ENCODE measurements at places on chromosomes 4 and X.

DNA sequence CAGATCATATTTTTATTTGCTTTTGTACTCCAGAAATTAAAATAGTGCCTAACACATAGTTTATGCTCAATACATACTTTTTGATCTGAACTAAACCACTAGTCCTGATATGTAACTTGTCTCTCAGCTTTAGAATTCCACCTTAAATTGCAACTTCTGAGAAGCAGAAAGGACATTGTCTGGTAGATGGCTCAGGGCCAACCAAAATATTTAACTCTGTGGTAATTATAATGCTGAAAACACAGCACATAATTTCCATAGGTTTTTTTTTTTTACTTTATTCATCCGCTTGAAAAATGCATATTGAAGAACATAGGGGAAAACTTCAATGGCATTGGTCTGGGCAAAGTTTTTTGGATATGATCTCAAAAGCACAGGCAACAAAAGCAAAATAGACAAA, 59.3 kb downstream of the AREG start:
- no peak for DNase-seq

DNA sequence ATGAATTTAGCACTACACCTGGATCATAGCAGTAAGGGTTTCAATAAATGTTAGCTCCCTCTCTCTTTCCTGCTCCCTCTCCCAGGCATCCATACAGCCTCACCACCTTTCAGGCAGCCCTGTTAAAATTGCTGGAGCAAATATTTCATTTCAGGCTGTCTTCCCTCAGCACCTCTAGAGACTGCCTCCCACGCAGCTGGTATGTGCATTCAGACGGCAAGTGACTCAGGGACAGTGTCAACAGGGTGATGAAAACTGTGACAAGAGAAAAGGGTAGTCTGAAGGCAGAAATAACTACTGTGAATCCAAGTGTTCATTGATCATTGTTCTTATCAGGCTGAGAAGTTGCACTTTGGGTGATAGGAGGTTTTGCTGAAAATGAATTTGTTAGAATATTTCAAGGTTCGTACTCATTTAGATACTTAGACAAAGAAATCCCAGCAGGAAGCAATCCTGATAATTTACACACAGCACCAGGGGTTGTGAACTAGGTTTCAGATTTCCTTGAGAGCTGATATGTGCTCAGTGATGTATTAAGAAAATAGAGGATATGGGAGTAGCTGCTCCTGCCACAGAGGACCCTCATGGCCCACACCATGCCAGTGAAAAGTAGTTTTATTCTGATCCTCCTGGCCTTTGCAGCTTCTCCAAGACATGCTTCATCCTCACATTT, 424.2 kb downstream of the FGF13 start:
- DNase-seq: no peak

DNA sequence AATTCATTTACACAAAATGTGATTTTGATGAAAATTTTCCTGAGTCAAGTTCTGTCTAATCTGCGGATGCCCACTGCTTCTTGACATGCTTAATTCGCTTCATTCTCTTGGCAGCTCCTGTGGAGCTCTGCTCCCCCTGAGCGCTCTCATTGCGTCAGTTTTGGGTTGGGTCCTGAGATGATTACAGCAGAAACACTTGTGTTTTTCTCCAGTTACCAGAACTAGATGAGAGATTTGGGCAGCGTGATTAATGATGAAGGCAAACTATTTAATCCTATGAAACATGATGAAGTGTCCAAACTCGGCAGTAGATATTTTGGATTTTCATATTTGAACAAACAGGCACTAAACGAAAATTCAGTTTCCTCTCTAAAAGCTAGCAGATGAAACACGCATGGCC, 4.2 kb upstream of the CXCL1 start:
- no peak for DNase-seq

GRCh38 chrX:9062641-9063040, 28.7 kb upstream of the FAM9B start:
- no peak for DNase-seq

GRCh38 chr4:63799166-63799565, 610.1 kb downstream of the TECRL start:
- no peak for DNase-seq

GRCh38 chr4:152972821-152973628, 36.9 kb downstream of the FHDC1 start:
- no peak for DNase-seq

DNA sequence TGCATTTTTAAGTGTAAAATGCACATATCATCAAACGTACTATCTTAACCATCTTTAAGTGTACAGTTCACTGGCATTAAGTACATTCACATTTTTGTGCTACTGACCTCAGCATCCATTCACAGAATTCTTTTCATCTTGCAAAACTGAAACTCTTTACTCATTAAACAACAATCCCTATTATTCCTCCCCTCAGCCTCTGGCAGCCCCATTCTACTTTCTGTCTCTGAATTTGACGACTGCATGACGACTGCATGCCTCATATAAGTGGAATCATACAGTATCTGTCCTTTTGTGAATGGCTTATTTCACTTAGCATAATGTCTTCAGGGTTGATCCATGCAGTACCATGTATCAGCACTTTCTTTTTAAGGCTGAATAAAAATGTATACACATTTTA, 38.7 kb downstream of the CNKSR2 start:
- DNase-seq: no peak

- DNase-seq: no peak
Observed at GRCh38 chr4:3365871-3366842, 73.3 kb downstream of the RGS12 start.

DNA sequence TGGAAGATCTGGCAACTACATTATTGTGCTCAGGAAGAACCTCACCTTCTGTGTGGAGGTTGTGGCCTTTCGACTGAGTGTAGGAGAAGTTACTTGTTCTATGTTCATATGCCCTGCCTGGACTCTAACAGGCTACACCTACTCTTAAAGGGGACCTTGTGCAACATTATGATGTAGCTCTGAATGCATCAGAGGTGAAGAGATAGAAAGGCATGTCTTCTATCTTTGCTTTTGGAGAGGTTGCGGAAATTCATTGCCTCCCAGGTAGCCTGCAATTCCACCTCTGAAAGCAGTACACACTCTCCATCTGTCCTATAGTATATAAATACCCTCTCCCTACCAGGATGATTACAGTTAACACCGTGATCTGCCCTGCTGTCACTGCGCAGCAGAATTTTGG, 7.1 kb upstream of the SLAIN2 start:
- DNase-seq: no peak

GRCh38 chrX:8548446-8548845, 83.8 kb downstream of the VCX3B start:
- no peak for DNase-seq

DNA sequence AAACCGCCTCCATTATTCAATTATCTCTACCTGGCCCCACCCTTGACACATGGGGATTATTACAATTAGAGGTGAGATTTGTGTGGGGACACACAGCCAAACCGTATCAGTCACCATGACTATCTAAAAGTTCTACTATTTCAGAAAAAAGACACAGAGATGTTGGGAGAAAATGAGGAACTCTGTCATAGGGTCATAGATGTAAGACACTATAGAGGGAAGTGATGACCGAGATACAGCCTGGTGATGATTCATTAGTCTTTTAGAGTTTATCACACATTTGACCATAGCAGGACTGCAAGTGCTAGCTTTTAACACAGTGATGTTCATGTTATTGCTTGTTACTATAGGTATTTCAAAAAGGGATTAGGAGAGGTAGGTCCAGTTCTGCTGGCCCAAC, 357.0 kb upstream of the AADAT start:
- no peak for DNase-seq

DNA sequence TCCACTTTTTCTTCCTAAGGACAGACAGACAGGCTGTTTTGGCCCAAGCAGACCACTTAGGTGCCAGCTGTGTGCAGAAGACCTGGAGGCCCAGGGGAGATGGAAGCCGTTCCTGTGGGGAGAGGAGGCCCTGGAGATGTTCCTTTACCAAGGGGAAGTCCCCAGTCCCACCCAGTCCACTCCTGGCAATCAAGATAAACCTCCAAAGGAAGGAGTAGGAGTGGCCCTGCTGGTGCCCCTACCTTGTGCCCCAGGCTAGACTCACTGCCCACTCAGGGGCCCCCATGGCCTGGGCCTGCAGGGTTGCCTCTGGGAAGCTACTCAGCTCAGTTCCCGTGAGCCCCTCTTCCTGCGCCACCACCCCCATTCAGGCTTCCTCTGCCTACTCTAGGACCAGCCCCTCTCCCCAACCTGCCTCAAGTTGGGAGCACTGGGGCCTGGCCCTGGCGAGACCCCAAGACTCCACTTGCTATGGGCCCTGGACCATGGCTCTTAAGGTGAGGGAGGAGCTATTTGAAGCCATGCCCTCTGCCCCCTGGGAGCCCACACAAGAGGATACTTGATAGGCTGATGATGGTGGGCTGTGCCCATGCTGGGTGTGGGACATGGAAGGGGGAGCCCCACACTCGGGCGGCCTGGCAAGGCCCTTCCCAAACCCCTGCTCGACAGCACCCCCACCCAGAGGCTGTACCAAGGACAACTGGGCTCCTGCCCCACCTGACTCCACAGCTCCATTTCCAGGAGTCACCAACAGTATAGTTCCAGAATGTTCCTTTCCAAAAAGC, 24.8 kb upstream of the RNF4 start:
- no peak for DNase-seq

DNA sequence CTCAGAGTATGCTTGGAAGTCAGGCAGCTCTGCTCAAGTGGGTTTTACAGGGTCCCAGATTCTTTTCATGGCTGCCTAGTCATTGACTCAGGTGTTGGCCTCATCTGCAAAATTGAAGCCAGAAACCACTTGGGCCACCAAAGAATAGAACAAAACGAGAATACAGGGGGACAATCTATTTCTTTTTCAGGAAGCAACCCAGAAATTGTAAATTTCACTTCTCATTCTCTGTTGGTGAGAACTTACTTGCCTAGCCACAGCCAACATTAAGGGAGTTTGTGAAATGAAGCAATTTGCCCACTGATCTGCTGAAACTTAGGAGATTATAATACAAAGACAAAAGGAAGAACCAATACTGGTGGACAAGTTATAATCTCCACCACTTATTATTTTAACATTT, 8.6 kb upstream of the TKTL2 start:
- no peak for DNase-seq

- DNase-seq: no peak
Observed at GRCh38 chrX:134469486-134469885, 9.5 kb downstream of the HPRT1 start.

All from stimulated activated CD8-positive, alpha-beta memory T cell treated with anti-CD3 and anti-CD28 coated beads, Interleukin-2, amount 100 ng/mL, for 1 hour (primary cell).